NCI-H2081 treated with DMSO at 0.1 percent for 48 hours (cell line): ENCODE measurements at places on chromosomes 11 and 22.

GRCh38 chr11:112627588-112628045, 333.6 kb upstream of the NCAM1 start:
- DNase-seq, result no peak

DNA sequence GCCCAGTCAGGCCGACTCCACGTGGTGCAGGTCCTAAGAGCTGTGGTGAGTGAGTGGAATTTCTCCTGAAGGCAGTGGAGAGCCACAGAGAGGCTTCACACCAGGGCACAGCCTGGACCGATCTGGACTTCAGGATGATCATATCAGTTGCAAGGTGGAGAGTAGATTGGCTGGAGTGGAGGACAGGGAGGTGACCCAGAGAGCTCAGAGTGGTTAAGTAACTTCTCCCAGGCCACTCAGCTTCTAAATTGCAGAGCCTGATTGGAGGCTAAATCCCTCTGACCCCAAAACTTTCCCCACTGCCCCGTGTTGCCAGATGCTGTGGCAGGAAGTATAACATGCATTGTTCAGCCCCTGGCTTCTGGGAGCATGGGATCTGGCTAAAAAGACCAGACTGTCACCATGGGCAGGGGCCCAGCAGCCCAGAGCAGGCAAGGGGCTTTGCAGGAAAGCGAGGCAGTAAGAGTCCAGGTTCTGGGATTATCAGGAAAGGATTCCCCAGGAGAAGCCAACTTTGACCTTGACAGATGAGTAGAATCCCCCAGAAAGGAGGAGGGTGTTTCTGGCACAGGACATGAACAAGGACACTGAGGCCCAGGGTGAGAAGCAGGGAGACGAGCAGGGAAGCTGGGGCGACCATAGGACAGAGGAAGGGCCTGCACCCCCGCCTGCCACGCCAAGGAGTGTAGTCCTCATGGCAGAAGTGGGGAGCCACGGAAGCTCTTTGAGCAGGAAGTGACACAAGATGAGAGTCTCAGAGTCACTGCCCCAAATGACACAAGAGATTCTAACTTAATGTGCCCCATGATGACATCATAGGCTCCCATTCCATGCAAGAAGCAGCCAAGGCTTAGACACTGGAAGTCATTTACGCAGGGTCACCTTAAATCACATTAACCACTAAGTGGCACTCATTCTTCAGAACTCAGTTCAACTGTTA, 4.8 kb downstream of the SLC35C1 start:
- DNase-seq, result no peak

DNA sequence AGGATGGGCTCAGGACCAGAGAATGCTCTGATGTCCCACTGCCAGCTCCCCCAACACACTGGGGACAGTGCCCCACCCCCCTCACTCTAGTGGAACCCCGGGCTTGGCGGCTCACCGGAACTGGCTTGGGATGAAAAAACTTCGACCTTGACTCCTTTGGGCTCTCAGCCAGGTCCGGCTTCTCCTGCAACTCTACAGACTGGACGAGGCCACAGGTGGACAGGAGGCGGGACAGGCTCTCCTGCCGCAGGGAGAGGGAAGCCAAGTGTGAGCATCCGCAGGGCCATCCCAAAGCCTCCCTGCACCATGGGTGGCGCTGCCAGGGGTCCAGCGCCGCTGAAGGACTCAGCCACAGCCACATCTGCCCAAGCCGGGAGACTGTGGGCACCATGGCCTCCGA, 3.7 kb downstream of the RRP7A start:
- no peak for DNase-seq

- DNase-seq, result no peak
These were observed 3.2 kb downstream of the TAF1D start for GRCh38 chr11:93737904-93738612.

- DNase-seq, result no peak
These were observed 18.9 kb upstream of the PIM3 start for GRCh38 chr22:49941507-49942316.

DNA sequence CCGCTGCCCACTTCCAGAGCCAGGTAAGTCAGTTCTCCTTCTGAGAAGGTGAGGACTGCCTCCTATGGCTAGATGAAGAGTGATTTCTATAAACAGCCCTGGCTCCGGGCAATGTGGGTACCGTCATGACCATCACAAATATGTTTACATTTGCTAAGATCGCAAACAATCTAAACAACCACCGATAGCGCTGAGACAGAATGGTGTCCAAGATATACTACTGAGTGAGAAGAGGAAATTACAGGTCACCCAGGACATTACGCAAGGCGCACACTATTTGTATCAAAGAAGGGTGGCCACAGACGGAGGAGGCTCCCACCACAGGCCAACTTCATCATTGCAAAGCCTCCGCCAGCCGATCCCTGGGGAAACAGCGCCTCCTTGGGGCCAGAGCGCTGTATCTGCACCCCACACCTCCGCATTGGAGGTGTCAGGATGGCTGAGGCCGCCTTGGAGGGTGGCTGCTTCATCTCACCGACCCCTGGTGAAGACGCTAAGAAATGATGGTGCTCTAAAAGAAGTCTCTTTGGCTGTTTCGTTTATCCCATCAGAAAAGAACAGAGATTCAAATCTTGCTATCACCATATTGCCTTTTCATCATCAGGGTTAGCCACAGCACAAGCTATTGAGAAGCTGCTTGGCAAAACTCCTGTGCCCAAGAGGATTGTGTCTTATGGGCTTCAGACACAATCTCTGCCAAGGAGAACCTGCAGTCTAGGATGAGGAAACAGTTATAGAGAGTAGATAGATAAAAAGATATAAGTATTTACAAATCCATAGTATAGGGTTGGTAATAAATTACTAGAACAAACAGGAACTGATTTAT, 12.3 kb upstream of the ASRGL1 start:
- DNase-seq, result no peak

DNA sequence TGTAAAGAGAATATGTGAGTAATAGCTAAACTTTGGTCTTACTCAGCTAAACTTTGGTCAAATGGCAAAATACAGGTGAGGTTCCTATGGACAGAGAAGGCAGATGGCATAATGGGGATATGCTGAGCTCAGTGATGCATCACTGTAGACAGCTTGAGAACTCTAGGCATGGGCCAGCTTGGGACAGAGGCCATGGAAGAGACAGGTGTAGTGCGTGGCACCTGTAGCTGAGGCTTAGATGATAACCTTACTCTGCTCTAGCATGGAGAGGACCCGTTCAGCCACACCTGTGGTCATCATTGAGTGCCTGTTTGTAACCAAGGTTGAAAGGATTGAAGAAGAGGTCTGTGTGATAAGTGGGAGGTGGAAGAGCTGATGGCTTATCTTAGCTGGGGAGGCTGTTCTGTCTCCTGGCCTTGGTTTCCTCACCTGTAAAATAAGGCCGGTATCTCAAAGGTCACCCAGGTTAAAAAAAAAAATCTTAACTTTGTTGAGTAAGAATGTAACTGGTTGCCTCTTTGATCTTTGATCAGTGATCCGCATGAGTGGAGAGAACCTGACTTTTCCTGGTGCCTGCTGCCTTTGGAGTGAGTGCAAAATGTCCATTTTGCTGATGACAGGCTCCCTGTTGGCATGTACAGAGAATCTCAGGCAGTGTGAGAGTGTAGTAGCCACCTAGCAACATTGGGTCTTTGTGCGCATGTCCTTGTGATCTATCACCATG, 48.6 kb downstream of the ZNRF3 start:
- no peak for DNase-seq

DNA sequence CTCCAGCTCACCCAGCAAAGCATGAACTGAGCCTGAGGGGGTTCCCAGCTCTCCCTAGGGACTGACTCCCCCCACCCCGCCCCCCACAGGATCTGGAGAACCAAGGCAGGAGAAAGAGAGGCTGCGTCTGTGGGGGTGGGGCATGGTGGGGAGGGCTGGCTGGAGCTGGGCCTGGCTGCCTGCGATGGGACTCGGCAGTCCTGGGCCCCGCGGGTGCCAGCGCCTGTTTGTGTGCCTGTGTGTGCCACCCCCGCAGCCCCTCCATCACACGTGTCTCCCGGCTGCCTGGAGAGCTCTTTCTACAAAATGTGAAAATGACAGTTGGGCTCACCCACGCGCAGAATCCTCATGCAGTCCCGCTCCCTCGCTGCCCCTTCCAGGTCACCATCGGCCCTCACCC, 46.8 kb downstream of the CACNA1I start:
- DNase-seq, result no peak

GRCh38 chr11:57249384-57250319, 12.6 kb upstream of the APLNR start:
- DNase-seq, result no peak

DNA sequence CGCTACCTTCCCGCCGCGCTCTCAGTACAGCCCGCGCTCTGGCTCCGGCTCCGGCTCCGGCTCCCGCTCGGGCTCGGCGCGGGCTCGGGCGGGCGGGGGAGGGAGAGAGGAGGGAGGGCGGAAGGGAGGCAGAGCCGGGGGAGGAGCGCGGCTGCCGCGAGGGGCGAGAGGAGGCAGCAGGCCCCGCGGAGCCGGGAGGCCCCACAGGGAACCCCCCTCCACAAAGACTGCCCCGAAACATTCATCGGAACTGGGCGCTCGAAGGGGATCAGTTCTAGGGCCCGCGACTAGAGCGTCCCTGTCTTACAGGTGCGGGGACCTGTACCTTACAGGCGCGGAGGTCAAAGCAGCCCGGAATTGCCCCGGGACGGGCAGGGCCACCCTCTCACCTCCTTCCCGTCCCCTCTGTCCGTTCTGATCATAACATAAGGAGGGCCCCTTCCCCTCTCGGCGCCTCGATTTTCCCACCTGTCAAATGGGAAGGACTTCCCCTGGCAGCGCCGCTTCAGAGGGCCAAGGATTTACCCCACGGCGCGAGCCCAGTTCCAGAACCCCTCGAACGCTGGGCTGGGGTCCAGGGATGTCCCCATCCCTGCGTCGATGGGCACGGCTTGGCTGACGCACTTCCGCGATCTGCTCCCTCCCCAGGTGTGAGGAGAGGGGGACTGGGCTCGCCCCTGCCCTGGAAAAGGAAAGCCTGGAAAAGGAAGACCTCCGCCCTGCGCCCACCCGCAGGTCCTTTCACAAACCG, at the start of gene SHISA8:
SHISA8 (minus strand) TSS at position 40 of the 751 bp plus-strand sequence. CDS start 407 bp downstream, outside the sequence.
- no peak for DNase-seq

GRCh38 chr11:113593698-113594308, 112.3 kb downstream of the TMPRSS5 start:
- DNase-seq, result no peak

- no peak for DNase-seq
These were observed 38.6 kb downstream of the MUC5B start for GRCh38 chr11:1261241-1262071.

DNA sequence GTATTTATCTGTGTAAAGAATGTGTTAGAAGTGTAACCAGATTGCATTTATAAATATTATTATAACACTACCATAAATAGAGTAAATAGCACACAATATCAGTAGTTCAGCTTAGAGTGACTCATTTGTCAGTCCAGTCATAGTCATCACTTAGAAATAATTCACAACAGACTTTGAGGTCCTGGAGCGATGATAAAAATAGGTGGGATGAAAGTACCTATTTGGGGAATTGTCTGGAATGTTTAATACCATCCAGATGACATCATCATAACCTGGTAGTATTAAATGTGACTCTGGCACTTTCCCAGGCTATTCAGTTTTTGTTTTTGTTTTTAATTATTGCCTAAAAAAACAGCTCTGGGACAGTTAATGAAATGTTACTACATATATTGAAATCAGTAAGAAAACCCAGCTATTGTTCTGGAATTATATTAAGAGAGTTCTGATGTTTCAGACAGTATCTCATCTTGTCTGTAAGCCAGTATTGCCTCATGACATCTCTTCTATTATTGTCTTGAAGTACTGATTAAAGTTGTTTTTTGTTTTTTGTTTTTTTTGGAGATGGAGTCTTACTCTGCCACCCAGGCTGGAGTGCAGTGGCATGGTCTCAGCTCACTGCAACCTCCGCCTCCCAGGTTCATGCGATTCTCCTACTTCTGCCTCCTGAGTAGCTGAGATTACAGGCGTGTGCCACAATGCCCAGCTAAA, 74.8 kb downstream of the SIK2 start:
- no peak for DNase-seq

DNA sequence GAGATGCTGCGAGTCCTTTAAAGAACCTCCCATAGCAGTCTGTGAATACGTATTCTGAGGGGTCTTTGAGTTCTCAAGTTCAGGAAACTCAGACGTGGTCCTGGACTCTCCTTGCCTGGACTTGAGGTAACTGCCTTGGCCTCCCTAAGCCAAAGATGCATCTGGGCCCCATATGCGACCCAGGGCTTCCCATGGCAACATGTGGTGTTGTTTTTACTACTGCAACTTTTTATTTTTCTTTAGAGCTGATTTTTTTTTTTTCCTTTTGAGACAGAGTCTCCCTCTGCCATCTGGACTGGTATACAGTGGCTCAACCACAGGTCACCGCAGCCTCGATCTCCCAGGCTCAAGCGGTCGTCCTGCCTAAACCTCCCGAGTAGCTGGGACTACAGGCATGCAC, 321.1 kb downstream of the ST3GAL4 start:
- no peak for DNase-seq

DNA sequence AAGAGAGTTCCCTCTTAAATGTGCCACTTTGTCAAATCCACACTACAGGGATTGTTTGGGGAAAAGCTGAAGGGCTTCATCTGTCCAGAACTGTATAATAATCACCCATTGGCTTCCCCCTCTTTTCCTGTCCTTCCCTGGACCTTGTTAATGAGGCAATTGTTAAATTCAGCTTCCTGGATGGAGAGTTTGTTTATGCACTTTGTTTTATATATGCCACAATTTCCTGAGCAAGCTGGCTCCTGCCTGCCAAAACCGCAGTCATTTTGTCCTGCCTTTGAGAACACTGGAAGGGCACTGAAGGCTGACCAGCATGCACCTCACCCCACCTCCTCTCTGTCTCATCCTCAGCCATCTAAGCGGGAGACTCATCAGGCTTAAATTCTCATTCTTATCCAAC, 86.2 kb downstream of the MSANTD4 start:
- DNase-seq, result no peak

GRCh38 chr11:124736736-124737135, 3.0 kb upstream of the NRGN start:
- DNase-seq, result no peak

DNA sequence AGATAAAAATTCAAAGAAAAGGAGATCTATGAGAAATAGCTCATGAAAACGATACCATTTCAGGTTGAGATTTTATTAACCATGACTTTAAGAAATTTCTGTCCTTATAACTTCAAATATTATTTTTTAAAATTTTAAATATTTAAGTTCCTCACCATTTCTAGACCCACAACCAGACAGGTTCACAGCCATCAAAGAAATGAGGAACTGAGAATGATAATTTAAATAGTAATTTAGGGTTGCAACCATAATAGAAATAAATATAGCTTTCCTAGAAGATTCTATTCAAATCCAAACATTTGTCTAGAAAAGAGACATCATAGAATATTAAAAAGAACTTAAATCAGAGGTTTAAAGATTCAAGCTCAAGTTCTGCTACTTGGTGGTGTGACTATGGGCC, 5.9 kb upstream of the VWA5A start:
- DNase-seq, result no peak
